Colonic mucosa (tissue), 4 donors: ENCODE measurements at places on chromosomes 6 and 20. TPM values are rescaled to one million over a fixed set of nuclear protein-coding genes. Genes with fewer than 3 reads are reported as not detected.

IL20RA gene
- 12.2 TPM for total RNA-seq

TRIM10 gene
- 3.8 TPM for total RNA-seq

FOXC1 gene
- total RNA-seq, result 1.5 TPM

NNAT gene
- not detected for total RNA-seq

MPC1 gene
- total RNA-seq, result 144 TPM

TP53TG5 gene
- 0.40 TPM for total RNA-seq

KCNG1 gene
- 10.3 TPM for total RNA-seq

DDRGK1 gene
- total RNA-seq, result 88.6 TPM

SPAG4 gene
- total RNA-seq, result 5.7 TPM

KCNK5 gene
- 39.6 TPM for total RNA-seq

MLIP gene
- 0.42 TPM for total RNA-seq

SAPCD1 gene
- total RNA-seq, result 1.7 TPM

KHDRBS2 gene
- total RNA-seq, result 1.2 TPM

STMND1 gene
- 2.8 TPM for total RNA-seq

MEP1A gene
- total RNA-seq, result 207 TPM

CDSN gene
- not detected for total RNA-seq

PSMA7 gene
- 164 TPM for total RNA-seq
